ENCODE measurements at places on chromosomes 2 and 18.

- no peak for DNase-seq
These were observed 43.9 kb upstream of the PLEKHM3 start for GRCh38 chr2:208069186-208069585.

DNA sequence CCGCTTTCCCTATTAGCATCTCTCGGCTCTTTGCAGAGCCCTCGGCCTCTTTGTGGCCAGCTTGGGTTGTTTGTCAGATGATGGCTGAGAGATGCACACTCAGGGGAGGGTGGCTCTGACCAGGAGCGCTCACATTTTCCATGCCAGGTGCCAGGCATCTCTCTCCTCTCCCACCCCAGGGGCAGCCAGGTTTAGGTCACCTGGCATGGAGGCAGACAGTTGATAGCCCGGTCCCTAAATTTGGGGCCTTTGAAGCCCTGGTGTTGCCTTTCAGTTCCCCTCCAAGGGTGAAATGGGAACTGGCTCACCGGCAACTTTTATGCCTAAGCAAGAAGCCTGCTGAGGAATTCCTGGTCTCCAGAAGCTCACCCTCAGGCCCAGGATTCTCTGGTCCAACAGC lies 19.1 kb downstream of the LBH start:
- DNase-seq = no peak

- DNase-seq = no peak
These were observed 72.4 kb upstream of the SLC66A3 start for GRCh38 chr2:11082880-11083279.

DNA sequence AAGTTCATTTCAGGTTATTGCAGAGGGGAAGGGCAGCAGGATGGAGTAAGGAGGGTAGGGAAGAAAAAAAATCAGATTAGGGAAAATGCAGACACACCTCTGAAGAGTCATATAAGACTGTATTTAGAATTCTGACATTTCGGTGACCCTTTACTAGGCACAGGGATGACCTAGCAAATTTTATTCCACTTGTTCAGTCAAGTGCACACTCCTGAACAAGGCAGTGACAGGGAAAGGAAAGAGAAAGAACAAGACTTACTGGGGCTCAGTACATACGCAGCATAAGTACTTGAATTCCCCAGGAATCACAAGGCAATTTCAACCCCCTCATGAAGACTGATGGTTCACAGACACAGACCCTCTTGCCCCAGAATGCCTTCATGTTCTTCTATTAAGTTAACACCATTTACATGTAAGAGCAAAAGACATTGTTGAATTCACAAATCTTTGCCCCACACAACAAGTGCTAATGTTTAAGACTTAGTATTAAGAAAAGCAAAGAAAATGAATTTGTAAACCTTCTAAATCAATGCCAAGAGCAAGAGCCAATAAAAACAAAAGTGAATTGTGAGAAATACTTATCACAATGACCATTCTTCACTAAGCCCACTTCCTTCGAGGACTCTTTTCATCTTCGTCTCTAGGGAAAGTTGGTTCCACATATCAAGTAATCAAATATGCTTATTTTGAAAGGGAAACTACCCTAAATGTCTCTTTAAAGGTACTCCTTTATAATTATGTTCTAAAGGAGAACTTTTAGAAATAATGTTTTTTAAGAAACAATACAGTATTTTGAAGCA lies 47.0 kb downstream of the COBLL1 start:
- DNase-seq = no peak

DNA sequence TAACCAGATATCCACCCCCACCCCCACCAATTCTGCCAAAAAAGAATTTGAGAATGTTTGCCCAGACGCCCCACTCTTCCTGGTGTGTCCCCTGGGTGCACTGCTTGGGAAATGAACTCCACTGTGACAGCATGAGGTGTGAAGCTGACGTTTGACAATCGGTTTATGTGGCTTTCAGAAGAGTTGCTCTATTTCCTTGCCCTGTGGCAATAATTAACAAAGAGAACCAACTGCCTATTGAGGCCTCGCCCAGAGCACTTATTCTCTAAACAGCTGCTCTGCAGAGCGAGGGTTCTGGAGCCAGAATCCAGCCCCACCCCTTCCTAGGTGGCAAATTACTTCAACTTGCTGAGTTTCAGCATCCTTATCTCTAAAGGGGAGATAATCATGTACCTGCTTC lies 115.8 kb upstream of the SIX3 start:
- no peak for DNase-seq

DNA sequence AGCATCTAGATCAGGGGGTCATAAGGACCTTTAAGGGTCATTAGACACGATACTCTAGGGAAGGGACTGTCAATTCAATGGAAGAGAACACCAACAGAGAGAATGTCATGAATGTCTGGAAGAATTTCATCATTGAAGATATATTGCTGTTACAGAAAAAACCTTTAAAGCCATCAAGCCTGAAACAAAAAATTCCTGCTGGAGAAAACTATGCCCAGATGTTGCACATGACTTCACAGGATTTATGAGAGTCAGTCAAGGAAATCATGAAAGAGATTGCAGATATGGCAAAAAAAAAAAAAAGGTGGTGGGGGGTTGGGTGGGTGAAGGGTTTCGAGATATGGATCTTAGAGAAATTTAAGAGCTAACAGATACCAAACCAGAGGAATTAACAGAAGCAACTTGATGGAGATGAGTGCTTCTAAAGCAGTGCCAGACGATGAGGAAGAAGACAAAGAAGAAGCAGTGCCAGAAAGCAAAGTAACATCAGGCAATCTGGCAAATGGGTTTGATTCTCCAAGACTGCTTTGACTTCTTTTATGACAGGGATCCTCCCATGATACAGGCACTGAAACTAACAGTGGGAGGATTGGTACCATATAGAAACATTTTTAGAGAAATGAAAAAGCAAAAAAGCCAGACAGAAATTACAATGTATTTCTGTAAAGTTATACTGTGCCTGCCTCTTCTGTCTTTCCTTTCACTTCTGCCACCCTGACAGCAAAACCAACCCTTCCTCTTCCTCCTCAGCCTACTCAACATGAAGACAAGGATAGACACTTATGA lies 28.5 kb downstream of the MAP4K3 start:
- DNase-seq = no peak

DNA sequence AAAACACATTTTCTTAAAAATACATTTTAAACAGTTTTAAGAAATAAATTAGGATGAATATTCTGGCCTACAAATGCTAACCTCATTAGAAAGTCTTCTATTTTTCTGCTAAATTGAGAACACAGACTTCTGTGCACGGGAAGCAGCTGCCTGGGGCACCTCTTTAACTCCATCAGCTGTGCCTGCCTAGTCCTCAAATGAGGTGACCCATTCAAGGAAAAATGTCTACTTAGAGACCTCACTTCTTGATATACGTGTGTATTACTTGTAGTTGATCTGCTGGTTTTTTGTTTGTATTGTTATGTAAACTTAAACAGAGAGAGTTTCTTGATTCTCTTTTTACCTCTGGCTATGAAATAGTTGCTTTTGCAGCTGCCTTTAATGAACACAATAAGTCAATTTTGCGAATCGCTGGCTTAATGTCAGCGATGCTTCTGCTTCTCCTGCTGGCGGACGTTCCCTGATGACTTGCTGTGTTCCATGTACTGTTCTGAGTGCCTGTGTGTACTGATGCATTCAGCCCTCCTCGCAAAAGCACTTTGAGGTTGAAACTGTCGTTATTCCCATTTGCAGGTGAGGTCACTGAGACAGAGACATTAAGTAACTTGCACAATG lies 88.7 kb upstream of the TXNDC2 start:
- no peak for DNase-seq

DNA sequence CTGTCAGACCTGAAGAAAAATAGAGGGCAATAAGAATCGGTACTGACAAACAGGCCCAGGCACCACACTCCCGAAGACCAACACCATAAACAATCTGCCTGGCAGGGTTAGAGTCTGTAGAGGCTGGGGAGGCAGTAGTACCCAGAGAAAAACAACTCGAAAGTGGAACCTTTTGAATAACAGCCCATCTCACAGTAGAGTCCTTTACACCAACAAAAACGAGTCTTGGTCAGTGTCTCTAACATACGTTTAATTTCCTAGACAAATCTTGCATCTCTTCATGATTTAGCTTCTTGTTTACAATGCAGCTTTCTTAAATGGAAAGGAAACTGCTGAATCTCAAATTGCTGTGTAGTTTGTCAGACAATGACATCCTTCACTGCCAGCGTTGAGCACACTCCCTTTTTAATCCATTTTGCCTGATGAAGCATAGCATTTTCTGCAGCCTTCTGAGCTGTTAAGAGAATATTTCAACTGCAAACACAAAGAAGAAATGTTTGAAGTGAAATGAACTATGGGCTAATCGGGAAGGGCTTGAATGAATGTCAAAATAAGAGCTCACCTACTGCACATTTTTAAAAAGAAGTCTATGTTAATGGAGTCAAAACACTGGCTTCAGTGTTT lies 73.1 kb upstream of the DSG1 start:
- DNase-seq = no peak

- DNase-seq = no peak
These were observed 2.5 kb downstream of the RAX start for GRCh38 chr18:59270689-59271257.

- no peak for DNase-seq
These were observed 70.2 kb downstream of the TPGS2 start for GRCh38 chr18:36758623-36759022.
